ENCODE measurements at places on chromosomes 2 and 18. TPM values are rescaled to one million over a fixed set of nuclear protein-coding genes. Genes with fewer than 3 reads are reported as not detected.

The TCF23 gene
- not detected for total RNA-seq

The DYNAP gene
- total RNA-seq, result not detected

The ATP6V1B1 gene
- total RNA-seq, result not detected

The REG3A gene
- total RNA-seq, result not detected

The PPP1CB gene
- total RNA-seq, result 173 TPM

The ASB18 gene
- total RNA-seq, result not detected

The FAP gene
- 3.2 TPM for total RNA-seq

The POTEE gene
- total RNA-seq, result not detected

The FBXO15 gene
- total RNA-seq, result 1.1 TPM

The MYL12A gene
- total RNA-seq, result 452 TPM

The RSAD2 gene
- not detected for total RNA-seq

The MC5R gene
- not detected for total RNA-seq

The COL3A1 gene
- 16.9 TPM for total RNA-seq

The SLC66A3 gene
- 20.6 TPM for total RNA-seq

The OTOS gene
- not detected for total RNA-seq

The DCDC2C gene
- not detected for total RNA-seq

The CD226 gene
- not detected for total RNA-seq

The IL36A gene
- not detected for total RNA-seq

The GPR155 gene
- 1.8 TPM for total RNA-seq

The CD8B gene
- total RNA-seq, result not detected

The RIT2 gene
- not detected for total RNA-seq

The C2orf49 gene
- 17.7 TPM for total RNA-seq

The GPR45 gene
- not detected for total RNA-seq

The FAM110C gene
- total RNA-seq, result 12.9 TPM

The ELP2 gene
- total RNA-seq, result 40.9 TPM

The SLC16A14 gene
- 2.4 TPM for total RNA-seq

The ACVR1 gene
- total RNA-seq, result 9.5 TPM

The FOXI3 gene
- not detected for total RNA-seq

The GRB14 gene
- total RNA-seq, result 0.98 TPM

The CDKL4 gene
- total RNA-seq, result not detected

The CBLN2 gene
- total RNA-seq, result not detected

The KHK gene
- total RNA-seq, result 2.2 TPM

The RAB31 gene
- total RNA-seq, result 25.0 TPM

The CHST9 gene
- total RNA-seq, result 3.0 TPM

The NTSR2 gene
- total RNA-seq, result not detected

The GPR75 gene
- 0.78 TPM for total RNA-seq

The CENPA gene
- total RNA-seq, result 12.6 TPM

The GBX2 gene
- not detected for total RNA-seq
